Stimulated activated naive B cell treated with anti-CD40 and anti-IgM and Interleukin-4, amounts not matched to agents 10 μg/mL and 1 μg/mL and 100 μg/mL, for 72 hours (primary cell): ENCODE measurements at places on chromosomes 5 and 9.

GRCh38 chr5:73783828-73784227 is 157.8 kb downstream of the ARHGEF28 start:
- no peak for DNase-seq

- no peak for DNase-seq
Measured at GRCh38 chr5:175797521-175798038, 73.8 kb upstream of the CPLX2 start.

- no peak for DNase-seq
Measured at GRCh38 chr5:133328800-133329199, 277.0 kb downstream of the HSPA4 start.

- no peak for DNase-seq
Measured at GRCh38 chr5:87423755-87424154, 11.0 kb upstream of the CCNH start.

- no peak for DNase-seq
Measured at GRCh38 chr9:84502066-84502465, 161.5 kb upstream of the SLC28A3 start.

DNA sequence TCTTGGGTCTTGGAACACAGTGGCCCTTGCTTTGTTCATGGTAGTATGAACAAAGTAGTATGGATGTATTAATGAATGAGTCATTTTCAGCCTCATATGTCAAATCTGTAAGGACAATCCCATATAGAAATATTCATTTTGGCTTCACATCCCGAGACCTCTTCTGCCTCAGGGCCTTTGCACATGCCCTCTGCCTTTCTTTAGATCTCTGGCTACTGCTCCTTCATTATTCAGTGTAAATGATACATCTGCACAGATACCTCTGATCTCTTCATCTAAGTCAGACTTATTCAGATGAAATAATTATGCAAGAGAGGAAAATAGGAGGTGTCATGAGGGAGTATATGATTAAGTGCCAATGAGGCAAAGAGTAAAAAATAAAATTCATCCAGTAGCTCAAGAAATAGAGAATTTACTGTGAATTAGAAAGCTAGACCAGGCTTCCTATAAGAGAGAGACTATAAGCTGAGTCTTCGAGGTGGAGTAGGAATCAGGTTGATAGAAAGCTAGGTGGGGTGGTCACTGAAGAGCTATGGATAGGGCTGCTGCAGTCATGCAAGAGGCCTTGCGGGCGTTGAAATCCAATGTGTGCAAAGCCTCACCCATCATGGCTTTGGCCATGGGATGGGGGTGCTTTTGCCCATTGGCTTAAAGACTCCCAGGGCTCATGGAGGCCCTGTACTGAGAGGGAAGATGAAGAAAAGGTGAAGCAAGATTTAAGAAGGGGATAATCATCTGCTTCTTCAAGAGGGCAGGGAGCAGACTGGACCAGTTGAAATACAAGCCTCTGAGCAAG is 3.7 kb upstream of the TTLL11 start:
- DNase-seq, result no peak

- DNase-seq, result no peak
Measured at GRCh38 chr9:92468206-92468605, 14.1 kb downstream of the ASPN start.

- DNase-seq, result no peak
Measured at GRCh38 chr5:4676934-4677333, 463.2 kb upstream of the ADAMTS16 start.

GRCh38 chr5:119290161-119290569 is 65.7 kb upstream of the TNFAIP8 start:
- peak; percentile 35 for DNase-seq

DNA sequence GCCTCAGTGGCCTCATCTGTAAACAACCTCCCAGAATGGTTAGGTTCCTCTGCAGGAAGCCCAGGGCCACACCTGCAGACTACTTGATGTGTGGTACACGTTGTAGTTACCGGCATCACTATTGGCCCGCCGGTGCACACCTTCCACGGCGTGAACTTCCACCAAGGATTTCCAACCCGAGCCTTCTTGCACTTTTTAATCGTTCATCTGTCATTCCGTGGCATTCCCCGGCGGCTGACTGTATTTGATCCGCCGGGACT is 5.3 kb upstream of the TRIM41 start:
- DNase-seq, result no peak

GRCh38 chr9:132588501-132589147 is 6.2 kb downstream of the BARHL1 start:
- DNase-seq, result no peak

DNA sequence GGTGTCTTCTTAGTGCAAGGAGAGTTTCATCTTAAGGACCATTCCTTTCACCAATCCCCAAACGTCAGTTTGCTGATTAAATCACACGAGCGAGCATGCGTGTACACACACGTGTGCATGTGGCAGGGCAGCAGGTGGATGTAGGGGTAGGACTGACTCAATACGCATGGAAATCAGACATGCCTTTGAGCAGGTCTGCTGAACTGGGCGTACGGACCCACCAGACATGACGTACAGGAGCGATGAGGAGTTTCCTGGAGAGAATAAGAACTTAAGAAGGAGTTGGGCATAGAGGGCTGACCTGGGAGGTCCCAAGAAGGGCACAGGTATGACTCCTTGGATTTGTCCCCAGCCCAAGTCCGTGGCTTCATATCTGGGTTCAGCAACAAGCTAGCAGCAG is 170.0 kb downstream of the FGF18 start:
- no peak for DNase-seq

GRCh38 chr5:172334196-172334595 is 50.6 kb upstream of the UBTD2 start:
- DNase-seq, result no peak

GRCh38 chr9:131277910-131278701 is 1.8 kb upstream of the FAM78A start:
- DNase-seq, result peak; percentile 54

GRCh38 chr5:93622240-93622885 is 39.3 kb downstream of the NR2F1 start:
- DNase-seq, result no peak

GRCh38 chr9:98639133-98639532 is 69.6 kb downstream of the GABBR2 start:
- DNase-seq, result no peak

DNA sequence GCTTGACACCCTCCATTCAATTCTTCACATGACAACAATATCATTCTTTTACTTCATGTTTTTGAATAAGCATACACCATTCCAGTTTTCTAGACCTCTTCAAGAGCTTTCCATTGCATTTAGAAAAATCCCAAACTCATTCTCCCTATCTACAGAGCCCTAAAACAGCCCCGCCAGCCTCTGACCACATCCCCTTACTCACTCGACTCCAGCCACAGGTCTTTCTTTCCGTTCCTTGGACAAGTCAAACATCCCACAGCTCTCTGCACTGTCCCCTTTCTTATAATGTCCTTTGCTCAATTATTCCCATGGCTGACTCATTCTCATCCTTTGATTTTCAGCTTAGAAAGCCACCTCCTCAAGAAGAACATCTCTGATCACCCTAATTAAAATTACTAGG is 38.2 kb downstream of the TTC39B start:
- DNase-seq, result no peak
